Stimulated activated CD8-positive, alpha-beta memory T cell treated with anti-CD3 and anti-CD28 coated beads, Interleukin-15, amount 100 ng/mL, for 1 hour (primary cell): ENCODE measurements at places on chromosomes 5 and 9.

DNA sequence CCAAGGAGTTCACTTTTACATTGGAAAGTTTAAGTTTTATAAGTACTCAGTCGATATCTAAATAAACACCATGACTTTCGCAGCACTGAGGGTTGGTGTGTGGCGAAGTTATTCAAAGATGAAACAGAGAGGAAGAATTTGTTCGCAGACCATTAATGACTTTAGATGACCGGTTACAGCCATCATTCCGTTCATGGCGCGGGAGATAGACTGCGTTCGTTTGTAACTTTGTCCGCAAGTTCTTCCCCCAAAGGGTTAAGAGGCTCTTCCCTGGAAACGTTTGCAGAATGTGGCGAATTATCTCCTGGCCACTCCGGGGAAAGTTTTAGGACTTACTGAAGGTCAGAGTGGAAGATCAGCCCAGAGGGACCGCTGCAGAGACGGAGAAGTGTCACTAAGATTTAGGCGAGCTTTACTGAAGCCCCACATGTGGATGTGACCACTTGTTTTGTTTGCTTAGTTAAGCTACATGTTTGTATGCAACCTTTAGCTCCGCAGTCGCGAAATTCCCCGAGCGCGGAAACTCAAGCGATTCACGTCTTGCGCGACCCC lies 2.2 kb upstream of the FOXD1 start:
- no peak for DNase-seq

DNA sequence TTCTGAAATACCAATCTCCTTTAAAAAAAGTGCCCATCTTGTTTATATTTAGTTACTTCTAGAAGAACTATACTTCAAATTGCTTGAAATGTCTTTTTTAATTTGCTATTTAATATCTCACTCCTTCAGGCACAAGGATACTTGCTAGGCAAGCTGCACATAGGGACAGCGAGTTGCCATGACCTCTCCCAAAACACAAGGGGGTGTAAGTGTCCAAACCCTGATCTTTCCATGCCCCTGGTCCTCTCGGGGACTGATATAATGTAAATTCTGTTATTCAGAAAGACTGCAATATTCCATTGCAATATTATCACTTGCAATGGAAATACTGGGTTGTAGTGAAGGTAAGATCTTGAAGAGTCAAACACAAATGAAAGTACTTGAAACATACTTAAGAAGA lies 480.4 kb downstream of the CETN3 start:
- DNase-seq, result no peak

DNA sequence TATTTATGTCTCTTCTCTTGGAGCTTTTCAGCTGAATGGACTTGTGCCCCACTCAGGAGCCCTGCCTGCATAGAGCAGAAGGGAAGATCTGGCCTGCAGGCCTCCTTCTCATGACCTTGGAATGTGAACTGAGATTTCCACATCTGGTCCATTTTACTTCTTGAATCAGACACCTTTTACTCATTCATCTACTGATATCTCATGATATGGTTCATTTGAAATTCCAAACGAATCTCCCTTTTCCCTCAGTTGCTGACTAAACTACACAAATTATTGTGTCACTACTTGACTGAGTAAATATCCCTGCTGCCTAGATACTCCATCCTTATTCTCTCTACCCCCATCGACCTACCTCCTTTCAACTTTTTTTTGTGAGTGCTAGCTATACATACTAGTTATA lies 138.7 kb downstream of the PLCXD3 start:
- DNase-seq, result no peak

DNA sequence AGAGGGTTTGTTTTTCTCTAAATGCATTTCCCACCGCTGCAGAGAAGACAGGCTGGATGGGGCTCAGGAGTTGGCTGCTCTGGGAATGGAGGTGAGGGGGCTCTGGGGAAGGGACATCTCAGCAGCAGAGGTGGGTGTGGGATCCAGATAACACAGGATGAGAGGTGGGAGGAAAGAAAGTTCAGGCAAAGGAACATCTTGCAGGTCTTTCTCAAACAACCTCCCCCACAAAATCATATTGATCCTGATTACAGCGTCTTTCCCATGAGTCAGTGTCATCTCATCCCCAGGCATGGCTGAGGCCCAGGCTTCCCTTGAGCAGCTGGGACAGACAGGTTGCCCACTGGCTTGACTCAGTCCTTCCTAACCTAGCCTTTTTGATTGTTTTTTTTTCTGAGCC lies 11.3 kb upstream of the ACSL6 start:
- no peak for DNase-seq

- no peak for DNase-seq
These were observed 39.5 kb upstream of the GLRX start for GRCh38 chr5:95861864-95862561.

GRCh38 chr5:66722686-66723085 lies 126.5 kb downstream of the MAST4 start:
- no peak for DNase-seq

DNA sequence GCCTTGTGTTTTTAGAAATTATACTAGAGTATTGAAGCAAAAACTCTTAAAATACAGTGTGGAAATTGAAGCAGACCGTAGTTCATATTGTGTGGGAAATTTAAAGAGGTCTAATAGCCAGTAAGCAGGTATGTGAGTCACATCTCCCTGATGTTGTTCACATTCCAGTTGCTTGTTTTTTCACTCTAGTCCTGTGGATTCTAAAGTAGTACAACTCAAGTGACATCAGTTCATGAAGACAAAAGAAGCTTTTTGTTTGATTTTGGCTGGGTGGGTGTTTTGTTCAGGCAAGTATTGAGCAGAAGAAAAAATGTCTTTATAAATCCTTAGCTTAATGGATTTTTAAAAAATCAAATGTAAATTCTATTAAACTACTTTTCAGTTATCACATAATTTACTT lies 216.2 kb downstream of the MAN2A1 start:
- no peak for DNase-seq

- DNase-seq, result no peak
These were observed 440.0 kb upstream of the WWC1 start for GRCh38 chr5:167851416-167851815.

DNA sequence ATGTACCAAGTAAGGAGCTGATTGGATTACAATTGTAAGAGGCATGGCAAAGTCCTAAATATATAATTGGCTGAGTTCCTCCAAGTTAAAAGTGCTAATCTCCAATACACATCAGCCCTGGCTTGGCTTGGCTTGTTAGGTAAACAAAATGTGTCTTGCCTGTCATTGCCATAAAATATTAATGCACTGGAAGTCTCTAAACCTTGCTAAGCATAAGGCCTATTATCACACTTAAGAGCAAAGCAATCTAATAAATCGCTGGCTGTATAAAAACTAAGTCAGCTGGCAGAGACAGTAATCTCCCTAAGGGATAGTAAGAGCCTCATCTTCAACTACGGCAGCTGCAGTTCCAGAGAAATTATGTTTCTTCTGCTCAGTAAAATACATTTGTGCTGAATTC lies 418.6 kb upstream of the GRAMD2B start:
- DNase-seq, result no peak

DNA sequence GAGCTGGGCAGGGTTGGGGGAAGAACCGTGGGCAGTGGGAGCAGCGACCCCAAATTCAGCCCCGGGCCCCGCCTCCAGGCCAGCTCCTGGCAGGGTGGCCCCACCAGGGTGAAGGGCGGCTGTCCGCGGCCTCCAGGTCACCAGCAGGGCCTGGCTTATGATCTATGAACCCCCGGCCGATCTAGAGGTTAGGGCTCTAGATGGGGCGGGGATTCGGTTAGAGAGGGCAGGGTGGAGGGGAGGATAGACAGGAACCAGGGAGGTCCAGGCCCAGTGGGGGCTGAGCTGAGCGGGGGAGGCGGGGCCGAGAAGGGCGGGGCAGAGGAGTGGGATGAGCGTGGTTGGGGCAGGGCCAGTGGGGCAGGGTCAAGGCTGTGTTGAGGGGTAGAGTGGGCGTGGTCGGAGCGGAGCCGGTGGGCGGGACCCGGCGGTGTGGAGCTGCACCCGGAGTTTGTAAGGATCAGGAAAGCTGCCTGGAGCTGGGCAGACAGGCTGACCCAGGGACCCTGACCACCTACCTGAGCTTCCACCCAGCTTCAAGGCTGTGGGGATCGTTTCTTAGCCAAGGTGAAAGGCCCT lies 29.3 kb upstream of the OBP2B start:
- peak; percentile 17 for DNase-seq

DNA sequence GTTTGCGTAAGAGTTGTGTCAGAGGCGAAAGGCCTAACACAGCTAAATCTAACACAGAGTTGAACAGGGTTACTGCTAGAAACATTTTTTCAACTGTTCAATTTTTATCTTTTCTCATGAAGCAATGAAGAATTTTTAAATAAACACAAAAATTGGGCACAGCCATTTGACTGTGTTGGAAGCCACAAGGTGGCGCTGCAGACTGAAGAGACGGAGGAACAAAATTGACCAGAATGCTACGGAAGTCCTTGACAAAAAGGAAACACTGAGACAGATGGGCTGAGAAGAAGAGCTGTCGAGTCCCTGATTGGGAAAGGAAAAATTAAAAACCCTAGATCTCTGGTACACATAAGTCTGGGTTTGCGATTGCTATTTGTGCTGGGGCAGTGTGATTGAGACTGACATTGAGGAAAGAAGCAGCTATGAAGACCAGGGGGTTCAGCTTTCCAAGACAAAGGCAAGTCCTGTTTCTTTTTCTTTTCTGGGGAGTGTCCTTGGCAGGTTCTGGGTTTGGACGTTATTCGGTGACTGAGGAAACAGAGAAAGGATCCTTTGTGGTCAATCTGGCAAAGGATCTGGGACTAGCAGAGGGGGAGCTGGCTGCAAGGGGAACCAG lies at the start of gene PCDHB9:
Gene PCDHB9, plus strand, starts transcription at position 265 of the 616 bp plus-strand sequence. Its CDS starts 158 bp downstream, at position 423.
- DNase-seq, result no peak

- no peak for DNase-seq
These were observed 142.5 kb downstream of the EBF1 start for GRCh38 chr5:158957196-158957595.
